ENCODE measurements at places on chromosomes 3 and 15. TPM values are rescaled to one million over a fixed set of nuclear protein-coding genes. Genes with fewer than 3 reads are reported as not detected.

GRCh38 chr3:46143951-46144473, 64.1 kb downstream of the CCR1 start:
- no peak for DNase-seq

Gene C3orf20
- total RNA-seq: not detected

Gene PRR20G
- not detected for total RNA-seq

DNA sequence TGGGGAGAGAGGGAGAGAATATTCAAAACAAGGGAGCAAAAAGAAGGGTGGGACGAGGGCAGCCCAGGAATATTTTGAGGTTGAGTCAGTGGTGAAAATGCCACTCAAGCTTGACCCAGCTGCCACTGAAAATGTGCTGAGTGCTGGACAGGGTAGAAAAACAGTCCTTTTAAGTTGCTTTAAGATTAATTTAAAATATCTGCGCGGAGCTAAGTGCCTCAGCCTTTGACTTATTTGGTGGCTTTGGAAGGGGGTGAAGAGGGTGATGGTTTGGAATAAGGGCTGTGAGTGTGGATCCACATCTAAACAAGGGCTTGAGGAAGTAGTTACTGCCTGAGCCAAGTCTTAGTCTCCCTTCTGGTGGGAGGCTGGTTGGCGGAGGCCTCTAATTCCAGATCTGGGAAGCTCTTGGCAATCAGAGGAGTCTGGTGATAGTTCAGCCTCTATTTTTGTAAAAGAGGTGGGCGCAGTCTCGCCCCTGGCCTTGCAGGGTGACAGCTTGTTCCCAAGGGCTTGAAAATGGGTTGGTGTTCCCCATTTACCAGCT, 280.8 kb upstream of the ROPN1 start:
- no peak for DNase-seq

- DNase-seq: no peak
Observed at GRCh38 chr3:55367384-55367783, 119.7 kb downstream of the WNT5A start.

DNA sequence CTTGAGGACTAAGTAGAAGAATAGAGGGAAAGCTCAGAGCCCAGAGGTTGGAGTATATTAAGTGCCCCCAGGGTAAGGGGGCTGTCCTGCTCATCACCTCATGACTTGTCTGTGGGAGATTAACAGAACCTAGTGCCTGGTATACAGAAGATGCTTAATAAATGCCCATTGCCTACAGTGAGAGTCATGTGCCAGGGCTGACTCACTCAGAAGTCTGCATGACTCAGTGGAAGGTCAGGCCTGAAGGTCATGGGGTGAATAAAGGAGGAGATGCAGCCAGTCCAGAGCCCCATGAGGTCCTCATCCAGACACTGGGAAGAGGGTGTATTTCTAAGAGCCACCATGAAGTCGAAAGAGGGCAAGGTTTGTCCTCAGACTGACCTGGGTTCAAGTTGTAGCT, 62.5 kb upstream of the TLE3 start:
- no peak for DNase-seq

Gene GATA2
- not detected for total RNA-seq

- DNase-seq: no peak
Observed at GRCh38 chr15:91632981-91633380, 220.5 kb upstream of the SLCO3A1 start.

Gene GOLGA8S
- total RNA-seq: not detected

Gene OR5K2
- total RNA-seq: not detected

Gene SLC41A3
- total RNA-seq: 45.0 TPM

DNA sequence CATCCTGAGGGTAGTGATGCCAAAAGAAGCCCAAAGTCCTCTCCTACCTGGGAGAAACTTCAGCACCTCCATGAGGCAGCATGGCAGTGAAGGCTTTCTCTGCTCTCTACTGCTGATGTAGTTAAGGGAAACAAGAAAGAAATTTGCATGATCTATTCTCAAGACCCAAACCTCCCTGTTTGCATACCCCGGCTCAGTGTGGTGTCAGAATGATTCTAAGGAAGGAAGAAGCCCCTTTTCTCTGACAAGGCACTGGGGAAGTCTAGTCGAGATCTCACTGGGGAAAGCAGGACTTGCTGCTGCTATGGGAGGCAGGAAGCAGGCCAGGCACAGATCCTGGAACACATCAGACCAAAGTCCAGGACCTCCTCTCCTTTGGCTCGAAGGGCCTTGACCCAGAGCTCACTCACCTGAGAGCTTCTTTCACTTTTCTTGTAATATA, 89.4 kb upstream of the ICE2 start:
- DNase-seq: peak; percentile 84

DNA sequence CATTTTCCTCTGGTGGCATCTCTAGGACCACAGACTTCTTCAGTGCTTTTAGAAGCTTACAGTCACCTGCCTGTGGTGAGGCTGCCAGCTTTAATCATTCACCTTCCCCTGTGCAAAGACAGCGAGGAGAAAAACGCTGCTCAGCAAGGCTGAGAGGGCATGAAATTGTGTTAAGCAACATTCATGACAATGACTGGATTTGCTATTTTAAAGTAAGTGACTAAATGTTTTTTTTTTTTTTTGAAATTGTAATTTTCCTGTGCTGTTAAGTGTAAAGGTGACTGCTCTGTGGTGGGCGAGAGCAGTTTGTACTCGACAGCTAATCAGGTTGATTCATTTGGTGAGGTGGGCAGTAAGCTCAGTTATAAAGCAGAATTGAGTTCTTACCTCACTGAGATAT, 240.4 kb downstream of the NSUN3 start:
- DNase-seq: no peak

DNA sequence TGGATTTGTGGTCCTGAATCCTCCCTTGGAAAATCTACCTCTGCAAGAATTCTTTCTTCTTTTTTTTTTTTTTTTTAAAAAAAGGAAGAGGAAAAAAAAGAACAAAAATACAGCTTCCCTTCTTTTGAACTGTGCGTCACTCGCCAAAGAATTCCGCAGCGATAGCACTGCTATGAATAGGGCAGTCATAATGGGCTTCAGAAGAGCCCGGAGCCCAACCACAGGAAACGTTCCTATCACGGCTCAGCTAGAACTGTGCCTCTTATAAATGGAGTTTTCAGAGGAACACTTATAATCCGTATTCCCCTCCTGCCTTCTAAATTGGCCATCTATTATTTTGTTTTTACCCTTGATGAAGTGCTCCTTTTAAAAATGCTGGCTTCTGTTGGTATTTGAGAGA, 227.7 kb downstream of the ADAMTS17 start:
- DNase-seq: no peak

DNA sequence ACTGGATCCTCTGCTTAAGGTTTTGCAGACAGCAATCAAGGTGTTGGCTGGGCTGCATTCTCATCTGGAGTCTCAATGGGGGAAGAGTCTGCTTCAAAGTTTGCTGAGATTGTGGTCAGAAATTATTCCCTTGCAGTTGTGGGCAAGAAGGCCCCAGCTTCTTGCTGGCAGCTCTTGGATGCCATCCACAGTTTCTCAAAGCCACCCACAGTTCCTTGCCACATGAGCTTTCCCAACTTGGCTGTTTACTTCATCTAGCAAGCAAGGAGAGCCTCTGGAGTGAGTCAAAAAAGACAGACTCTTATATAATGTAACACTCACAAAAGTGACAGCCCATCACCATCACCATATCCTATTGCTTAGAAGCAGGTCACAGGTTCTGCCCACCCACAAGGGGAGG, 62.1 kb upstream of the ABHD2 start:
- DNase-seq: no peak

GRCh38 chr3:167113035-167113830, 266.9 kb downstream of the ZBBX start:
- no peak for DNase-seq

DNA sequence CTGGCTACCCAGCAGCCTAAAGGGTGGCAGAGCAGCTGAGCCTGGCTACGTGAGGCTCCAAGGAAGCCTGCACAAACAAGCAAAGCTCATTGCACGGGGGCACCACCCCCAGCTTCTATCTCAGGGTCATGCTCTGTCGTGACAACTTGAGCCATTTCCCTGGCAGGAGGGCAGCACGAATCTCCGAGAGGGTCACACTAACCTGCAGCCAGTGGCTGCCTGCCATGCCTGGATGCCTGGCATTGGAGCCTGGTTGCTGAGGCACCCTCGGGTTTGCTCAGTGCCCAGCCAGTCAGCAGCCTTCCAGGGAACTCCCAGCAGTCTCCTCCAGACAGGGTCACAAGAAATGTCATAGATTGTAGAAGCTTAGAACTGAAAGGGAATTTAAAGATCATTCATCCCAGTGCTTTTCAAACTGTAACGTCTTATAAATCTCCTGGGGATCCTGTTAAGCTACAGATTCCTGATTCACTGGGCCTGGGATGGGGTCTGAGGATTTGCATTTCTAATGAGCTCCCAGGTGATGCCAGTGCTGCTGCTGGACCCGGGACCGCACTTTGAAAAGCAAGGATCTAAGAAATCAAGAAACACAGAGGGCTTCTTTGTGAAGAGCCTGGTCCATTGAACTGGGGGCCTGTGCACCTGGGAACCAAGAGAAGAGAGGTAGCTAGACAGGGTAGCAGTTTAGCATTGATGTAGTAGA, 48.4 kb downstream of the TMEM266 start:
- no peak for DNase-seq

Gene SCN10A
- not detected for total RNA-seq

- DNase-seq: no peak
Observed at GRCh38 chr15:100201376-100202280, 140.1 kb downstream of the ADAMTS17 start.

GRCh38 chr3:11509173-11510000, 134.3 kb downstream of the VGLL4 start:
- DNase-seq: no peak

- no peak for DNase-seq
Observed at GRCh38 chr3:89380016-89380415, 272.6 kb downstream of the EPHA3 start.

DNA sequence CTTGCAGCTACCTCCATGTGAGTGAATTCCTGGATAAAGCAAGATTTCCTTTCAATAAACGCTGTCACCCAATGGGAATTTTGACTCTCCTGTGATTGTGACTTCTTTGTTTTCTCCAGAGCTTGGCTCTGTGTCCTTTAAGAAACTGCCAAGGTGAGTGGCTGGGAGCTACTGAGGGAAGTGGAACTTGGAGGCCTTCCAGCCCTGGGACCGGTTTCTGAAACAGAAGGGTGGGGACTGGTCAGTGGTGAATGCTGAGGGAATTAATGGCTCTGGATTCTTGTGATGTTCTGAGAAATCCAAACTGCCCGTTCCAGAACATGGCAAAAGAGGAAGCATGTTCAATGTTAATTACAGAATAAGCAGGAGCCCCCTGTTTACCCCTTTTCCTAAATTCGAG, 41.1 kb upstream of the MYZAP start:
- DNase-seq: no peak

Gene SOX14
- total RNA-seq: not detected

DNA sequence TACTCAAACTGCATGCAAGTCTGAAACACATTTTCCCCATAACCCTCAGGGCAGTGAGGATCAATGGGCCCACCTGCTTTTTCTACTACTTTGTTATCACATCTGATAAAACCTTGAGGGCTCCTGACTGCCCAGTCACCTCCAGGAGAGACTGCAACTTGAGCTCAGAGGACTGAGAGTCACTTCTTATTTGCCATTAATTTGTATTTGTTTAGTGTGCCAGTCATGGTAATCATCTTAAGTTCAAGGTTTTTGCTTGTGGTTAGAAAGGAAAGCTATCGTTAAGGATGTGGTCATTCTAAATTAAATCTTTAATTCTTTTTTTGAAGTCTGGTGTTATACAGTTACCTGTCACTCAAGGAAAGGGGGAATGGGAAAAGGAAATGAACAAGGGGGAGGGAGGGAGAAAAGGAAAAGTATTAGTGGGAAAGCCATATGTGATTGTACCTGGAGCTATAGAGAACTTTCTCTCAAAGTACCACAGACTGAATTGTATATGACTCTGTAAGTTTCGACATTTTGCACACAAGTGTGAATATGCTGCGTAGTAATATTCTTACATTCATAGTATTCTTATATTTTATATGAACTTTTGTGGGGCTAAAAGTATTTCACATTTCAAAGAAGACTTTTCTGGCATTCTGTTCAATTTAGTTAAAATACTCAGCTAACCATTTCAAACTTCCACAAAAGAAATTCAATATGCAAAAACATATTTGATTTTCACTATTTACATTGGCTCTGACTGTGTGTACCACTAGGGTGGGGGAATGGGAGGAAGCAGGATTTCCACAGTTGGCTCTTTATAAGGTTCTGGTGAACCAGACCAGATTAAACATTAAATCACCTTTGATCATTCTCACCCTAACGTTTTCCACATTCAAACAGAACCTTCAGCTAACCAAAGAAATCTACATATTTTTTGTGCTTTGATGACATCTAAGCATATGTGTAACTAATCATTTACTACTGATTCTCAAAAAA, 166.5 kb upstream of the ATP11B start:
- no peak for DNase-seq

GRCh38 chr3:123096126-123096525, 29.3 kb downstream of the PDIA5 start:
- no peak for DNase-seq

- DNase-seq: peak; percentile 89
Observed at GRCh38 chr15:65638681-65639089, 16.9 kb downstream of the SLC24A1 start.

DNA sequence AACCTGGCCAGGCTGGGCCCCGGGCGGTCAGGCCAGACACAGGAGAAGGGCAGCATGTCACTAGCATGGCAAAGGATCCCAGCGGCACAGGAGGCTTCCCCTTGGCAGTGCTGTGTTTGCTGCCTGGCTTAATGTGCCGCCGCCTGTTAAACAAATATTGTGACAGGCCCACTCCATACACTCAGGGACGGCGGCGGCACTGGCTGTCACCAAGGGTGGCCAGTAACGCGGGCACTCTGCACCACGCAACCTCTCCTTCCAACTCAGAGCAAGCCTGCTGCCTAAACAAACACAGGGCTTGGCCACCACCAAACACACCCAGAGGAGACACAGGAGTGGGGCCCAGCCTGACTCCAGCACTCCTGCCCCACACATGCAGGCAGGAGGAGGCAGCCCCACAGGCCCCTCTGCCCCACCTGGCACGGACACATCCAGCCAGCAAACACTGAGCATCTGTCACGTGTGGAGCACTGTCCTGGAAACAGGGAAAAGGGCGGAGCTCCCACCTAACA, 48.0 kb downstream of the TPRA1 start:
- no peak for DNase-seq

DNA sequence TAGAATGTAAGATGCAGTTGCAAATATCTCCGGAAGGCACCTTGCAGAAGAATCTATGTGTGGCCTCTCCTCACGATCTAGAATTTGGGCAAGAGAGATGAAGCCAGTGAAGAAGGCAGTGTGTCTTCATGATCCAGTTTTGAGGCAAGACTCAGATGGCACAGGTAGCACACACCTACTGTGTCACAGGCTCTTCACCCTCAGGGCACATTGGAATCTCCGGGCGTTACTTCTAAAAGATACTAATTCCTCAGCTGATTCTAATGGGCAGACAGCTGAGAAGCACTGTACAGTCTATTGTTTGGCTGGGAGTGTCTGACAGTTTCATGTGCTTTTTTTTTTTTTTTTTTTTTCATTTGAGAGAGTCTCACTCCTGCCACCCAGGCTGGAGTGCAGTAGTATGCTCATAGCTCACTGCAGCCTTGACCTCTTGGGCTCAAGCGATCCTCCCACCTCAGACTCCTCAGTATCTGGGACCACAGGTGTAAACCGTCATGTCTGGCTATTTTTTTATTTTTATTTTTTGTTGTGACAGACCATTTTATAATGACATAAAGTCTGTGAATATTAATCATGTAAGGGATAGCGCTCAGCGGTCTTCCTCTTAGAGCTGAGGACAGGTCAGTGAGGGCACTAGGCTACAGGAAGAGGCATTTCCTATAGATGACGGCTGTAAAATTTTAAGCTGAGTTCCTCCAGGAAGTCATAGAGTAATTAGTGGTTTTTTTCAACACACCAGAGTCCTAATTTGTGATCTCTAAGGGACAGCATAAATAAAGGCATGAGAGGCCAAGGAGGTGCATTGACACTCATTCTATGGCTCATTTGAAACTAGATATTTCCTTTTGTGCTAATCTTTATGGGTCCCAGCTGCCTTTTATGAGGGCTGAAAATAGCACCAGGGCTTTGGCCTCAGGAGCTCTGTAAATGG, 4.0 kb downstream of the C3orf52 start:
- DNase-seq: no peak
